Mucosa of gallbladder (tissue), 1 donor: ENCODE measurements at places on chromosomes 7 and 10. TPM values are rescaled to one million over a fixed set of nuclear protein-coding genes. Genes with fewer than 3 reads are reported as not detected.

OPN4 gene
- total RNA-seq, result not detected

HABP2 gene
- total RNA-seq, result 296 TPM

ZNF365 gene
- total RNA-seq, result 0.40 TPM

GRCh38 chr7:69722843-69723242 is 124.6 kb downstream of the AUTS2 start:
- no peak for DNase-seq

- DNase-seq, result no peak
These were observed 28.2 kb downstream of the SFR1 start for GRCh38 chr10:104150139-104150538.

GRCh38 chr7:1539882-1540775 is 9.6 kb downstream of the MAFK start:
- no peak for DNase-seq

SGCE gene
- total RNA-seq, result 42.6 TPM
